ENCODE measurements at places on chromosomes 5 and 9.

DNA sequence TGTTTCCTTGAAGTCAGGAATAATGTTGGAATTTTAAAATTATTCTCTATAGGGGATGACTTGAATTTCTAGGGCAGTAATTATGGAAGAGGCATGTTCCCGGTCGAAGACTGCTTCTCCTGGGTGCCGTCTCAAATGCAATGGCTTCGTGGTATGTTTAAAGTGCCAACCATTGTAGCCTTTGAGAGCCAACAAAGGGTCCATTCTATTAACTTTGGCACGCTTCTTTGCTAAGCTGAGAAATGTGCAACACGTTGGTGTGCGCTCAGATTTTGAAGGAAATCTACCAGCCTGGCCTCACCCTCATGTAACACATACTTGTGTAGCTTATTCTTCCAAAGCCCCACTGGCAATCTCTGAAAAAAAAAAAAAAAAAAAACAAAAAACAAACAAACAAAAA is 221.2 kb upstream of the ANKH start:
- no peak for DNase-seq

- DNase-seq: no peak
These were observed 26.9 kb downstream of the SPEF2 start for GRCh38 chr5:35644543-35644942.

GRCh38 chr5:143188692-143189091 is 214.8 kb downstream of the NR3C1 start:
- no peak for DNase-seq

DNA sequence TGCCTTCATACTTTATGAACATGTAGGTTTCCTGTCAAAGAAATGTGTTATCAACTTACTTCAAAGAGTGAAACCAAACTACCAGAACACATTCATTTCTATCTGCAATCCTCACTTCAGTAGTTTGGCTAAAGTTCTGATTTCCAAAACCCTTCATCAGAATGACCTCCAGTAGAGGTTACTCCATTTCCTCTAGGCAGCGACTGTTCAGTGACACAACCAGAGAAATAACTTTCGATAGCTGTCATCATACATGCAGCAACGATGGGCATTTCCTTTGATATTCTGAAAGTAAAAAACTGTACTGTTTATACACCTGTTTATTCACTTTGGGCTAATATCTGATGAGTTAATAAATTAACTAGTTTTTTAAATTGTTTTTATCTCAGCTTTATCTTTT is 532.5 kb upstream of the IZUMO3 start:
- no peak for DNase-seq

DNA sequence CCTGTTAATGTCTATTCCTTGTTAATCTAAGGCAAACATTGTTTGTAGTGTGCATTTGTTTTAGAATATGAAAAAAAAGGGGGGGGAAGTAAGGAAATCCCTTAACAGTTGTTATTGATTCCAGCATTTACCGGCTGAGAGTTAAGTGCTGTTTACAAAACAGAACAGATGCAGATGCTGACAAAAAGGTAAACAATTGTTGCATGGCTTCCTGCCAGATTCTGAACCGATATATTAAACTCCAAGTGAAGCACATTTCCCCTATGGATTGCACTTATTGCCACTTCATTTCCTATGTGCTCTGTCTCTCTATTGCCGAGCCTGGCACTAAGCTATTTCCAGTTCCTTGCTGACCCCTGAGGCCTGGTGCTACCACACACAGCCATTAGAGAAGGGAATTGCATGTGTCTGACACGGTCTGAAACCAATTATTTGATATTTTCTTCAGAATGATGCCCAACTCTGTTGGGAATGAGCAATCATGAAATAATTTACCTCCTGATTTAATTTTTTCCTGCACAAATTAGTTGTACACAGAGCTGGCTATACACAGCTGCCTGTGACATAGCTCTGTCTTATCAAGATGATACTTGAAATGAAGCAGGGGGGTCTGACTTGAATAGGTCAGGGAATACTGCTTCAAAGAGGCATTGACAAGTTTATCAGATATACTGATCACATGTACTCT is 109.8 kb downstream of the KIAA0825 start:
- no peak for DNase-seq

DNA sequence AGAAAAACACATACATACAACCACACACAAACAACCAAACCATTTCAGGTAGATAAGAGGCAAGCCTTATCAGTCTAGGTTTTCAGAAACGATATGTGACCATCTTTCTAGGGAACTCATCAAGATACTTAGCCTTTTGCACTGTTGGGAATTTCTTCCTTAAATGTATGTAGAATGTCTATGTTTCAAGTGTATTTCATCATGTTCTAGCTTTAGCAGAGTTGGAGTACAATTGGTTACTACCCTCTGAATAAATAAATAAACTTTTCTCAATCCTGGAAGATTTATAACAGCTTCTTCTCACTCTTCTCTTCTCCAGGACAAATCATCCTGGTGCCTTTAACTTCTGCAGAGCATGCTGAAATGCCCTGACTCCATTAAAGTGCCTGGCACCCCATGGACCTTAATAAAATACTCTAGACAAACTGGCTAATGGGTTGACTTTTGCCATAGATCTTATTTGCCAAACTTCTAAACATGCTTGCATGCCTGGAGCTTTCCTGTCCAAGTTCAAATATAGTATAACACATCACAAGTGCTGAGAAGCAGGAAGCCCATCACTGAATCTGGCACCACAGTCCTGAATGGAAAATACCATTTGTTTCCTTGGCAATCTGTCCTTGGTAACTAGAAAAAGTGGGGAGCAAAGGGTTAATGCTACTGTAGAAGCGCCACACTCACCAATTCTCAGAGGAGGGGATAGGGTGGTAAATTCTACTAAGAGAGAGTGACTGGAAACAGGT is 33.1 kb upstream of the ZNF462 start:
- DNase-seq: no peak

DNA sequence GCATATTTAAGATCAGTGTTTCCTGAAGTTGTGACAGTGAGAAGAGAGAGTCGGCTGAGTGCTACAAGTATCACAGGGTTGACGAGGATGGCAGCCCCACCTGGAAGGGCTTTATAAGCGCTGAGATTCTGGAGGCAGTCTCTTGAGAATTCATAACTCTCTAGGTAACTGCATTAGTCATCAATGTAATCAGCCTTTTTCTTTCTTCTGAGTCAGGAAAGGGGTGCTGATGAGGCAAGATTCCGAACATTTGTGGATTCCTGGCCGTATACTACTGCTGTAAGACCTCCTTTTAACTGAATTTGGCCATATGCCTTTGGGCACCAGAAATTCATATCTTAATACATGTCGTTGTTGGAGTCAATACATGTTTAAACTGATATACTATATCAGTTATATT is 6.6 kb upstream of the RNF20 start:
- DNase-seq: peak; percentile 74

GRCh38 chr5:92944337-92944736 is 636.7 kb downstream of the NR2F1-AS1 start:
- no peak for DNase-seq

- no peak for DNase-seq
These were observed 2.4 kb downstream of the NEUROG1 start for GRCh38 chr5:135533334-135533733.

- DNase-seq: peak; percentile 36
These were observed 83.5 kb upstream of the RUSC2 start for GRCh38 chr9:35406183-35406959.

GRCh38 chr9:70816316-70816715 is 305.1 kb downstream of the TRPM3 start:
- no peak for DNase-seq

- no peak for DNase-seq
These were observed 49.4 kb downstream of the POU5F2 start for GRCh38 chr5:93691997-93692396.

GRCh38 chr5:17436761-17437221 is 61.2 kb upstream of the TAF11L2 start:
- no peak for DNase-seq

- no peak for DNase-seq
These were observed 459.7 kb downstream of the EBF1 start for GRCh38 chr5:158639881-158640592.

DNA sequence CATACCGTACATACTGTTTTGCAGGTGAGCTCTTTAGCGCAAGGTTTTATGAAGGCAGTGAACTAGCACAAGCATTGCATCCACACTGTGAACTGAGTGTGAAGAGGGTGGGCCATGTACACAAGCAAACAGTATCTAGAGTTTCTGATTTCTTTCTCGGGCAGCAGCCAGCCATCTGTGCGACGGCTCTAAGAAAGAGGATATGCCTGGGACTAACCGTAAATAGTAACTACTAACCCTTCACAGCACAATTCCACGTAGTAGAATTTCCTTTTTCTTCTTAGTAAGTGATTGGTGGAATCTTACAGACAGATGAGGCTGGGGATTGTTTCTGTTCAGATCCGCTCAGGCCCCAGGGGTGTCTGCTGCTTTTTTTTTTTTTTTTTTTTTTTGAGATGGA is 89.0 kb downstream of the DRD1 start:
- no peak for DNase-seq

DNA sequence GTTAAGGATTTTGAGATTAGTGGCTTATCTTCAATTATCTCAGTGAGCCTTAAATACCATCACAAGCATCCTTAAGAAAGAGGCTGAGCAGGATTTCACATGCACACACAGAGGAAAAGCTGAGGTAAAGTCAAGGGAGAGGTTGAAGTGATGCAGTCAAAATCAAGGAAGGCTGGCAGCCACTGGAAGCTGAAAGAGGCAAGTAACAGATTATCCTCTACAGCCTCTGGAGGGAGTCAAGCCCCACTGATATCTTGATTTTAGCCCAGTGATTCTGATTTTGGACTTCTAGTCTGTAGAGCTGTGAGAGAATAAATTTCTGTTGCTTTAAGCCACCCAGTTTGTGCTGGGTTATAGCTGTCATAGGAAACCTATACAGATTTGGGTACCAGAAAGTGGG is 80.1 kb downstream of the ANKRD31 start:
- peak; percentile 18 for DNase-seq

DNA sequence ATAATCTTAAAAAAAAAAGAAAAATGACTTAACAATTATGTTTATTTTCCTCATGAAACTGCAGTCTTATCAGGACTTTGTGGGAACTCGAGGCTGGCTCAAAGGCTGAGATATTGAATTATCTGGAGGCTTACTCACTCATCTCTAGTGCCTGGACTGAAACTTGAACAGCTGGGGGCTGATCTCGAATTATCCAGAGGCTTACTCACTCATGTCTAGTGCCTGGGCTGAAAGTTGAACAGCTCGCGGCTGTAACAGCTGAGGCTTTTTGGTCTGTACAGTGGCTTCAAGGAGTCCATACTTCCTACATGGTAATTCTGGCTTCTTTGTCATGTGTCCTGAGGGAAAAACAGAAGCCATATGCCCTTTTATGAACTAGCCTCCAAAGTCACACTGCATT is 371.9 kb downstream of the CETN3 start:
- no peak for DNase-seq

DNA sequence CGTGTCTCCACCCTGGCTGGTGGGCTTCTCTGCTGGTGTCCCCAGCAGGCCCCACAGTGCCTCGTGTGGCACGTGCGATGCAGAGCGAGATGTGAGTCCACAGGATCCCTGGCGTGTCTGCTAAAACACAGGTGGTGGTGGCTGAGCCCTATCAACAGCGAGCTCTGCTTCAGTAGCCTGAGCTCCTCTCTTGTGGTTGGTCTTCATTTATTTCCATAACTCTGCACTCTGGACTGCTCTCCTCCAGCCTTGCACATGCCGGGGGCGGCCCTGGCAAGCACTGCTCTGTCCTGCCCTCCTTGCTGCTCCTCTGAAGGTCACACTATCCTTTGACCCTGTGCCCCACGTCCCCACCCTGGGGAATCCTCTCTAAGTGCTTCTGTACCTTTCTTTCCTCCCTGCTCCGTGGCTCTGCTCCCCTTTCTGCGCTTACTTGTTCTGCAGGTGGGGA is 59.2 kb downstream of the NSUN2 start:
- DNase-seq: no peak

DNA sequence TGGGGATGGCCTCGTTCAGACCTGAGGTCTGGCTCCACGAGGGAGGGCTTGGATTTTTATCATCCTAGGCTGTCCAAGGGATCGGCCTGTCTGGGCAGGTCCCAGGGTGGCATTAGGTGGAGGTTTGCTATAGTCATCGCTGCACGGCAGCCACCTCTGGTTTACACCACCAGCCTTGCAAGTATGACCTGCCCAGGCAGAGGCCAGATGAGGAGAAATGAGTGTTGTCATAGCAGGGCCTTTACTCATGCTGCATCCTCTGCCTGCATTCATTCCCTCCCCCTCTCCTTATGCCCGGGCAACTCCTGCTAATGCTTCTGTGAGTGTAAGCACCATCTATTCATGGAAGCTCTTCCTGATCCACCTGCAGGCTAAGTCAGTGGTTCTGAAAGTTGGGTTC is 15.3 kb upstream of the NDST1 start:
- DNase-seq: peak; percentile 98

DNA sequence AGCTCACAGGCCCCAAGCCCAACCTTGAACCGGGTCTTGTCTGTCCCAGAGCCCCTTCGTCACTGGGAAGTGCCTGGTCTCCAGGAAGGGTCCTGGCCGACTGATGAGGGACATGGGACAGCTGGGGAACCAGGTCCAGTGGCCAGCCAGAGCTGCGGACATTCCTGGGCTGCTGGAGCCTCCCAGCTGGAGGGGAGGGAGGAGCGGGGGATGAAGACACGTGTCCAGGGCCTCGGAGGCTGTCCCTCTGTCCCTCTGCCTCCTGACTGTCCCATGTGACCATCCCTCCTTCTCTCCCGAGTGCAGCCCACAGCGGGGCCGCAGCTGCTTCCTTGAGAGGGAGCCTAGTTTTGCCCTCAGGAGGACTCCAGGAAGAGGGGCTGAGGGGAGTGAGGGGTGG is 41.7 kb upstream of the UBAC1 start:
- DNase-seq: no peak

GRCh38 chr9:126166291-126166690 is 160.3 kb upstream of the MVB12B start:
- no peak for DNase-seq

DNA sequence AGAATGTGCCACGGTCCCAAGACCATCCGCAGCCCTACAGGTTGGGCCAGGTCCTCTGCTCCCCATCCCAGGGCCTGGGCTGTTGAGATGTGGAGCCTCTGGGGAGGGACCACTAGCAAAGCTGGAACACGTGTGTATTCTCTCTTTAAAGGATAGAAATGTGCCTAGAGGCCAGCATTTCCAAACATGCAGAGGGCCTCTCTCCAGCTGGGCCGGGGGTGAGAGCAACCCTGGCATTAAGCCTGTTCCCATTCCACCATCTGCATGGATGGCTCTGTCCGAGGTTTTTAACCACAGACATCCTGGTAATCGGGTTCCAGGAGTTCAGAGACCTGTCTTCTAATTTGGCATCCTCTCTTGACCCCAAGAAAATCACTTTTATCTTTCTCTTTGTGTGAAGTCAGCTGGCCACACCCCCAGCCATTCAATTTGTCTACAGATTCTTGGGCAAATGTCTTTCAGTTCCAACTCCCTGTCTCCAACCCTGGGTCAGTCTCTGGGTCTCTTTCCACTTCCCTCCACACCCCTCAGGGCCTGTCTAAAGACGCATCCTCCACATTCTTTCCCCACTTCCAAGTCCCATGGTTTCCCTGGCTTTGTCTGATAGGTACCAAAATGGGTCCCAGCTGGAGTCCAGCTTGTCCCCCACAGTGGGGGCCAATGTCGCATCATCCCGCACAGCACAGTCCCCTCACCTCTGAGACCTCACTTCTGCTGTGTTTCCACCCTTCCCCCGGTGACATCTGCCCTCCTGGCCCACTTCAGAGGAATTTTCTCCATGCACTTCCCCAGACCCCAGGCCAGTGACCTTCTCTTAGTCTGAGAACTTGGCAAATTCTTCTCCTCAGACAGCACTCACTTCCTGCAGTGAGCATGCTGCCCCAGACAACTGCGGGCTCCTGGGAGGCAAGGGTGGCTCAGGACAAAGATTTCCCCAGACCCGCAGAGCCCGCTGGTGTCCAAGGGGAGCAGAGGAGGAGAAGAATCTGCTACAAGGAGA is 56.8 kb downstream of the PTPDC1 start:
- no peak for DNase-seq

- DNase-seq: no peak
These were observed 107.5 kb downstream of the PBX3 start for GRCh38 chr9:125854553-125855275.

All from RWPE1 (cell line).